A549 treated with GW870086 at 1 μM for 4 hours (cell line): ENCODE measurements at places on chromosomes 7 and 10. TPM values are rescaled to one million over a fixed set of nuclear protein-coding genes. Genes with fewer than 3 reads are reported as not detected.

Gene ADRB1
- total RNA-seq, result 0.62 to 1.6 TPM (median 1.1 TPM) in 5 replicates

Gene CISD1
- total RNA-seq, result 38.2 to 58.1 TPM (median 55.6 TPM) in 5 replicates

Gene GNAT3
- total RNA-seq, result not detected in 5 replicates

Gene NDUFB2
- 377 to 434 TPM (median 394 TPM) in 5 replicates for total RNA-seq

Gene IFIT3
- total RNA-seq, result 4.6 to 6.2 TPM (median 6.0 TPM) in 5 replicates

Gene CYP3A5
- 0.91 to 1.6 TPM (median 1.4 TPM) in 5 replicates for total RNA-seq

Gene NEBL
- total RNA-seq, result 6.3 to 8.8 TPM (median 8.4 TPM) in 5 replicates
